ENCODE measurements at places on chromosomes 5 and 9.

- DNase-seq: peak; percentile 61
Observed at GRCh38 chr9:98410185-98410697, 154.8 kb upstream of the TBC1D2 start.

DNA sequence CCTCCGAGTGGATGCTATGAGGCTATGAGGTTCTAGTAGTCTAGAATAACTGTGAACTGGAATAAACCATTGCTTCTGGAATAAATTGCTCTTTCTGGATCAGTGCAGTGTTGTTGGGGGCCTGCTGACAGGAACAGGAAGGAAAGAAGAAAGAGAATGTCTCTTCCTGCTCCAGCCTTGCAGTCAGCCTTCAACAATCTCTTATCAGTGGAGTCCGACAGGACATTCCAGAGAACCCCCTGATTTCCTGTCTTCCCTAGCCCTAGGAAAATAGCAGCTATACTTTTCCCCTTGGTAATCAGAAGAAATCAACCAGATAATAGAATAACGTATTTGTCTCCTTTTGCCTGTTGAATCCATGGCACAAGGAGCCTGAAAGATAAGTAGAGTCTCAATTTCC is 55.4 kb downstream of the WDR36 start:
- no peak for DNase-seq

DNA sequence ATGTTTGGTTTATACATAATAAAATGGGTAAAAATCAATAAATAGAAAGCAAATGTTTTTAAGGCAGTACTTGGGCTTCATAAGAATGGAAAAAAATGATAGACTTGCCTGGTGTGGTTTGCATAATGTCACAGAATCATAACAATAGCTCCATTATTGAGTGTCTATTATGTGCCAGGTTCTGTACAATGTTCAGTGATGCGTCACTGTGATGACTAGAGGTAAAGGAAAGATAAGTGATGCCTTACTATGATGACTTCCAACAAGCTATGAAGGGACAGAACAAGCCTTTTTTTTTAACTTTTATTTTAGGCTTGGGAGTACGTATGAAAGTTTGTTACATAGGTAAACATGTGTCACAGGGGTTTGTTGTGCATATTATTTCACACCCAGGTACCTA is 128.8 kb downstream of the TMC1 start:
- DNase-seq: no peak

DNA sequence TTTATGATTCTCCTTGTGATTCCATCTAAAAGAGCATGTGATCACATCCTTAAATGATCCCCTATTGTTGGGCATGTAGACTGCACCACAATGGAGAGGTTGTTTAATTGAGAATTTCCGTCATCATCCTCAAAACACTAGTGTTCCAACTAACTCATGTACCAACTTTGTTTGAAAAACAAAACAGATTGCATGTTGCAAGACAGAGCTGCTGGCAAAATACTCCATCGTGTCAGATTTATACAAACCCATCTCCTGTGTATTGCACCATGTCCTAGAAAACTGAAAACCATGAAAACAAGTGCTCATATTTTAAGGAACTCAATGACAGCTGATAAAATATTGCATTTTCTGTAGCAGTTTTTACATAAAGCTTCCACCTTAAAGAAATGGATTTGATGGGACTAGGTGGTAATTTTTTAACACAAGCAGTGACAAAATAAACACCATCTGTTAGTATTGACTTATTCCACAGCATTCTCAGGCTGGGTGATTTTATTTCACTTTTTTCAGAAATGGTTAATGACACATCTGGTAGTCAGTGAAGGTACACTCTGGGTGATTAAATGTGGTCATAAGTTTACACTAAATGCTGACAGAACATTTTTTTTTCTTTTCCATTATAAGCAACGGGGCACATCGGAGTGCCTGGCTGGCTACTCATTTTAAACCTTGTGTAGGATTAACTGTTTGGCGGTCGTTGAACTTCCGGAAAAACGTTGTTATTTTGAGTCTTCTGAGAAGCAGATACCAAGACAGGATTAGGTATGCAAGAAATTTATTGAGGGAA is 602.9 kb upstream of the WWC1 start:
- no peak for DNase-seq

DNA sequence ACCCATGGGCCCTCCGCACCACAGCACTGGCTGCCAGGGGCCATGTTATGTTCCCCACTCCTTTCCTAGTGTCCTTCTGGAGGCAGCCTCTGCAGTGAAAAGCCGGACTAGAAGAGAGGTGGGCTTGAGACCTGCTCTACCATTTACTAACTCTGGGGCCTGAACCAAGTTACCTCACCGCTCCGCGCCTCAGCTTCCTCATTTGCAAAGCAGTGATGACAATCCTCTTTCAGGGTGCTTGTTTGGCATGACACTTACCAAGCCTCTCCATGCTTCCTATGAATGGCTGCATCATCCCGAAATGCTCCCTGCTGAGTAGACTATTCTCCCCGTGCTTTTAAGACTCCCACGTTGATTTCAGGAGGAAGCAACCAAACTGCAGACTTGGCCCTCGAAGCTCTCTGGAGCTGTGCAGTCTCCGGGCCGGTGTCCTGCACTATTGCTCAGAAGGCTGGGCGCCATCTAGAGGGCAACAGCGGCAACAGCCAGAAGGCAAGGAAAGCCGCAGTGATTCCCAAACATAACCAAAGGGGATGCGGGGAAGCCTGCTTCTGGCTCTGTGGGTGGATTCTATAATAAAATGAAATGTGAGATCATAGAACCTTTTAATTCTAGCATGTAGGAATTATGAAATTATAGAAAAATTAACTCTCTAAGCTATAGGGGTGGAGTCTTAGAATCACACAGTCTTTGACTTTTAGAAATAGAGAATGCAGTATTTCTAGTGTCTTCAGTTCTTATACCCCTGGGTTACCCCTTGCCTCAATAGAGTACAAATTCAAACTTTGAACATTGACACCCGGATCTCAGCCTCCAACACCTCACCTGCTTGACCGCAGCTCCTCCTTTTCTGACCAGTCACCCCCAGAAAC is 599.8 kb upstream of the BRINP1 start:
- peak; percentile 49 for DNase-seq

GRCh38 chr5:343461-344401 is 22.2 kb downstream of the AHRR start:
- DNase-seq: peak; percentile 53

DNA sequence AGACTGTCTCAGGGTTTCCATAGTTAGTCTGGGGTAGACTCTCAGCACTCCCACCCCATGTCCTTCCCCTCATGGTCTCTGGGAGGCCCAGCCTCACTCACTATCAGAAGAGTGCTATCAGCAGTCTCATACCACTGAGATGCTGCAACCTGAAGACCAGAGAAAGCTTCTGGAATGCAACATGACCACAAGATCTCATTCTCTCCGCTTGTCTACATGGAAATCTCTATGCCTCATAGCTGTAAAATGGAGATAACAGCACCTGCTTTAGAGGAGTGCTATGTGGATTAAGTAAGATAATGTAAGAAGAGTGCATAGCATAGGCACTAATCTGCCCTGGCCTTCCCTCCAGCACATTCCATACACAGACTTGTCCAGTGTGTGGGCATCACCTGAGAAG is 47.0 kb upstream of the ZNF169 start:
- no peak for DNase-seq

DNA sequence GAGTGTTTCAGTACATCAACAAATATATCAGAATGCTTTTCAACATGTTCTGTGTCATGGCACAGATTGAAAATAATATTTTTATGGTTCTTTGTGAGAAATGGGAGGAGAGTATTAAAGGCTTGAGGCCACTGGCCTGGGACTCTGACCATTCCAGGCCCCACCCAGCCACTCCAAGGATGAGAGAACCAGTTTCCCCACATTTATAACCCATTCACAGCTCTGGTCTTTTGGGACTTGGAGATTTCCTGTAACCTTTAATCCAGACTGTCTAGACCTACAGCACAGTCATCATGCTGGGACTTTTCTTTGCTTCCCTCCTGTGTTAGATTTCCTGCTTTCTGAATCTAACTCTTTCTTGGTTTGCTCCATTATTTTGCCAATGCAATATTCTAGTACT is 389.6 kb downstream of the KIAA0825 start:
- no peak for DNase-seq

All from fibroblast of skin of left quadriceps (primary cell).